ENCODE measurements at places on chromosomes 12 and 14.
A peak's percentile ranks its signal among the peaks of the same experiment; 100 is the strongest.

- no peak for DNase-seq
Observed at GRCh38 chr12:76055393-76055792, 23.8 kb upstream of the PHLDA1 start.

GRCh38 chr14:72516936-72517700 lies 376.8 kb downstream of the DPF3 start:
- DNase-seq = peak; percentile 72

DNA sequence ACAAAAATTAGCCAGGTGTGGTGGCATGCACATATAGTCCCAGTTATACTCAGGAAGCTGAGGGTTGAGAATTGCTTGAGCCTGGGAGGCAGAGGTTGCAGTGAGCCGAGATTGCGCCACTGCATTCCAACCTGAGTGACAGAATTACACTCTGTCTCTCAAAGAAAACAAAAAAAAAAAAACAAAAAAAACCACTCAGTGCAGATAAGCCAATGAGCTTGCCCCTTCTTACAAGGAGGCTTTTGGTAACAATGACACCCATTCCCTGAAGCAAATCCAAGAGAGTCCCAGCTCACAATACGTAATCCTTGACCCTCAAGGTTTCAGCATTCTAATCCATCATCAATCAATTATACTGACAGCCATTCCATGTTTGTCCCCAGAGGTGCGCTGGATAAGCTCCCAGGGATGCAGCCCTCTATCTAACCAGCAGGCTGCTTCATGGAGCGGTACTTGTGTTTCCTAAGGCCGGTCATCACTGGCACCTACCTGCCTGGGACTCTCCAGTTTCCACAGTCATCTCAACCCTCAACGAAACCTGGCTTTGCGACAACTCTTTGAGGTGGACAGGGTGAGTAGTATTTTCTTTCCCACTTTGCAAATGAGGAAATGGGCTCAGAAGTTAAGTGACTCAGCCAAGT lies 12.4 kb downstream of the GCN1 start:
- DNase-seq = no peak

DNA sequence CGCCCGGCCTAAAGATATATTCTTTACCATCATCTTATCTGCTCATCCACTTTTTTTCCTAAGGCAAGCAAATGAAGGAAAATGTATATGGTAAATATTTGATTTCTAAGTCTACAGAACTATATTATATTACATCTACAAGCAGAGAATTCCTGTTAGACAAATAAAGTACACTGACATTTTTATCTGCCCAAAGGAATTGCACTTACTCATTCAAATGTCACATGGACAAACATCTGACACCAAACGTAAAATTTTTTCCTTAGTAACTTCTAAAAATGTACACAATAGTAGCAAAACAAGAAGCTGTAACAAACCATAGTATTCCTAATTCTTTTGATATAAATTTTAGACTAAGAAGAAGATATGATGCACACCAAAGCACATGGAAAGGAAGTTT lies 51.0 kb downstream of the SPPL3 start:
- DNase-seq = no peak

- DNase-seq = no peak
Observed at GRCh38 chr12:89980236-89980635, 271.6 kb upstream of the ATP2B1 start.

- DNase-seq = no peak
Observed at GRCh38 chr14:99075061-99075460, 196.9 kb downstream of the BCL11B start.

DNA sequence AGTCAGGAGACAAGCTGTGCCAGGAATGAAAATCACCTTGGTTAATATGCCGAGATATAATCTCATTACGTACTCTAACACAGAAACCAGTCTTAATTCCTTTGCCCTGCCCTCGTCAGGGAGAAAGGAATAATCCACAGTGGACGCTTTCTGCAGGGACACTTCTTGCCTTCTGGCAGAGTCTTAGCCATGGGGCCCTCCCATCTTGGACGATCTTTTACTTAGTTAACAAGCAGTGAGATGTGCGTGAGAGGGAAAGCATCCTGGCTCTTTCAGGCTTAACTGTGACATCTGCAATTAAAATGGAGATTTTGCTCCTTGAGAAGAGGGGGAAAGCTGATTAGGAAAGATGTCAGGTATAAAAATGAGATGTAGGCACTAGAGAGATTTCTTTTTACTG lies 246.4 kb downstream of the TMEM132C start:
- no peak for DNase-seq

All from CD4-positive, alpha-beta T cell treated with Interferon gamma for 1 hour (primary cell).